ENCODE measurements at places on chromosomes 12 and 14. TPM values are rescaled to one million over a fixed set of nuclear protein-coding genes. Genes with fewer than 3 reads are reported as not detected.

Gene SYCP3
- polyA plus RNA-seq, result 0.64 TPM

Gene OR5AU1
- polyA plus RNA-seq, result not detected

Gene CEP128
- 5.8 TPM for polyA plus RNA-seq

Gene IL31
- polyA plus RNA-seq, result not detected

Gene CCT2
- 267 TPM for polyA plus RNA-seq

Gene CAPZA3
- 0.20 TPM for polyA plus RNA-seq

Gene KLRC3
- polyA plus RNA-seq, result 0.47 TPM

Gene NFE2
- polyA plus RNA-seq, result 3.8 TPM

Gene LRFN5
- polyA plus RNA-seq, result 12.2 TPM

Gene ALKBH1
- polyA plus RNA-seq, result 17.8 TPM

Gene C1RL
- polyA plus RNA-seq, result 27.4 TPM

Gene OSGEP
- polyA plus RNA-seq, result 46.3 TPM

Gene RERGL
- 9.1 TPM for polyA plus RNA-seq

Gene EFS
- polyA plus RNA-seq, result 29.7 TPM

Gene TMEM120B
- 8.4 TPM for polyA plus RNA-seq

Measured in right renal cortex interstitium (tissue), 3 donors.